ENCODE measurements at places on chromosomes 11 and 22.

GRCh38 chr11:112942966-112943643 lies 18.1 kb upstream of the NCAM1 start:
- DNase-seq: no peak

GRCh38 chr11:66345316-66345649 lies 379 bp upstream of the BRMS1 start:
- no peak for DNase-seq

DNA sequence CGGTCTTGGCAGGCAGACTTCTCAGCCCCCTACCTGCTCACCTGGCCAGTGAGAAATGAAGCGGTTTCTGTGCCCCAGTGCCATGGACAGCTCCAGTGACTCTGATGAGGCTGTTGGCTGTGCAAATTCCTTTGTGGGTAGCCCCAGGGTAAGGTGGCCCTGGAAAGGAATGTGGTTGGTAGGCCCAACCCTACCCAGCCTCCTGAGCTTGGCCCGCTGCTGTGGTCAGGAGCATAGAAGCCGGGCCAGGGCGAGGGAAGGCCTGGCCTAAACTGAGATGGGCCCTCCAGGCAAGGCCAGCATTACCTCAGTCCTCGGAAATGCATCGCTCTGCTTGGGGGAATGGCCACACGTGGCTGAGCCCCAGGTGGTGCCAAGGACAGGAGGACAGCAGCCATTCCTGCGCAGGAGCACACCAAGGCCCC lies 16.9 kb downstream of the DAGLA start:
- no peak for DNase-seq

GRCh38 chr11:10550503-10551289 lies 9.7 kb upstream of the RNF141 start:
- no peak for DNase-seq

DNA sequence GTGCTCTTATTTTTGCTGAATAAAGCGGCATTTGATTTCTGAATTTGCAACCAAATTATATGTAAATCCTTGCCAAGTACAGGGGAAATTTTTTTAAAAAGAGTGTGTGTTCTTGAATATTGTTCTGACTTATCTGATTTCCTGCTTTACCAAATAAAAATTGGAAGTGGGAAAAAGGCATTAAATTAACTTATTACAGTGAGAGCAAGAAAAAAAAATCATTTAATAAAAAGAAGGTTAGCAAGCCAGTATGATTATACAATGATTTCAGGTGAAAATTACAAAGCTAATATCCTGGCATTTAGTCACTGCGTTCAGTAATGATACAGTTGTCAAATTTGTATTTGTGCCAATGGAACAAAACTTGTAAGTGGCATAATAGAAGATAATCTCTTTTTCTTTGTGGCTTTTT lies 82.1 kb upstream of the PPARA start:
- no peak for DNase-seq

DNA sequence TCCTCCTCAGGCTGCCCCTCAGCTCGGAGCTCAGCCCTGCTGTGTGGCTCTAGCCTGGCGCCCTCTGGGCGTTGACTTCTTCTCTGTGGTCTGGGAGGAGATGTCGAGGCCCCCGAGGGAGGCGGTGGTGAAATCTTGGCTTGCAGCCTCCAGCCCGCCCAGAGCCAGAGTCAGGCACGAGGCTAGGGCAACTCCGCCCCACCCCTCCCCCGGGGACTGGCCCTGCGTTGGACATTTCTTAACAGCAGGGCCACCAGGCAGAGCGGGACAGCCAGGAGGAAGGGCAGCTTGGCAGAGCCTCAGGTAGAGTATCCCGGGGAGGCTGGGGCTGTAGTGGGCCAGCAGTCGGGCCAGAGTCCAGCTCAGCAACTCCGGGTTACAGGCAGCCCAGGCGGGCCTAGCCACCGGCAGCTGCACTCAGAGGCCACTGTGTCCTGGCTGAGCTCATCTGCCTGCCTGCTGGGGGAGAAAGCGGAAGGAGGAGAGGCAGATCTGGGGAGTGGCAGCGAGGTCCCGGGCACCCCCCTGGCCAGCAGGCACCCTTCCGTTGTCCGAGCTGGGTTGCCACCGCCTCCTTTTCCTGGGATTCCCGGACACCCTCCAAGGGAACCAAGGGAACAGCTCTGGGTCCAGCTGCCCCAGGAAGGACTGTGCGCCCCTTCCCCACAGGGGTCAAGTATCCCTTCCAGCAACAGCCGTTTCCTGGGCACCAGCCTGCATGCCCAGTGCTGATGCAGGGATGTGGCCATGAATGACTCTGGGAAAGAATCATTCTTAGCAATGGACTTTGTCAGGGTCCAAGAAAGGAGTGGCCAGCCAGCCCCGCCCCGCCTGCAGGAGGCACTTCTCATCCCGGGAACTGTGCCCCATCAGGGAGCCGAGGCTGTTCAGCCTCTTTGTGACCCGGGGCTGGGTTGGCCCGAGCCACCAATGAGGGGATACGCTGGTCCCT lies at the start of gene ALDH3B1:
TSS of gene ALDH3B1 (plus strand) at position 238 of the 952 bp plus-strand sequence. CDS start 4,971 bp downstream, outside the sequence.
- DNase-seq: no peak

DNA sequence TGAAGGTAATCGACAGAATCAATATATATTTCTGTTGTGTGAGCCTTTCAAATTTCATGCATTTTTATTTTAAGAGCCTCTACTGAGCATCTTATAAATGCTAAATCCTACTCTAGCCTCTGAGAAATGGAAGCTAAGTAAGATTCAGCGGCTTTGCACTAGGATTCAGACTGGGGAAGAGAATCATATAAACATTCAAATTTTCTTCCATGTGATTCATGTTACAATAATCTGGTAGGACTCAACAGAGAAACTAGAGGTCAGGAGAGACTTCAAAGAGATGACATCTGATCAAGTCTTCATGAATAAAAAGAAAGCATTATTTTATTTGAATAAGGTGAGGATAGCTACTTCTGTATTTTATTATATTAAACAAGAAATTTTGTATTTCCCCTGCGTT lies 538.9 kb downstream of the DLG2 start:
- no peak for DNase-seq

GRCh38 chr11:130175898-130176297 lies 16.3 kb downstream of the ST14 start:
- DNase-seq: no peak

DNA sequence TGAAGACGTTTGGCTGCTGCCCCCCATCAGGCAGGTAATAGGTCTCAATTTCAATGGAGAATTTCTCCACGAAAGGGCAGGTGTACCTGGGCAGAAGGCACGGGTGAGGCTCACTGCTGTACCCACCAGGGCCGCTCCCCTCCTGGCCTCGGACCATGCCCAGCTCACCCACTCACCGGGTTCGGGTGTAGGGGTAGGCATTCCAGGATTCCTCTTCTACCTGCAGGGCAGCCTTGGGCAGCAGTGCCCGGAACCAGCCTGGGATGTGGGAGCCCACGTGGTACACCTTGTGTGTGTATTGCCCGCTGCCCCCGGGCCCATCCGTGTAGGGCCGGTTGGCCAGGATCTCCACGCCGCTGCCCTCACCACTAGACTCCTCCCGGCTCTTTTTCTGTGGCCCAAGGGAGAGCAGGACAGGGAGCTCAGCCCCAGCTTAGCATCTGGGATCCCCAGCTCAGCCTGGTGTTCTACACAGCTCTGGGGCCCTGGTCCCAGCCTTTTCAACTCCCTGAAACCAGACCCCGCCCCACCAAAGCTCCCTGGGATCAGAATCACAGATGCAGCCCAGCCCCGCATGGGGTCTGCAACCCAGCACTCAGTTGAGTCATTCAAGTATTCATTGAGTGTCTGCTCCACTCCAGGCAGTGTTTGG lies 2.7 kb downstream of the PITPNM1 start:
- no peak for DNase-seq

GRCh38 chr11:86938203-86938899 lies 16.8 kb downstream of the FZD4 start:
- no peak for DNase-seq

DNA sequence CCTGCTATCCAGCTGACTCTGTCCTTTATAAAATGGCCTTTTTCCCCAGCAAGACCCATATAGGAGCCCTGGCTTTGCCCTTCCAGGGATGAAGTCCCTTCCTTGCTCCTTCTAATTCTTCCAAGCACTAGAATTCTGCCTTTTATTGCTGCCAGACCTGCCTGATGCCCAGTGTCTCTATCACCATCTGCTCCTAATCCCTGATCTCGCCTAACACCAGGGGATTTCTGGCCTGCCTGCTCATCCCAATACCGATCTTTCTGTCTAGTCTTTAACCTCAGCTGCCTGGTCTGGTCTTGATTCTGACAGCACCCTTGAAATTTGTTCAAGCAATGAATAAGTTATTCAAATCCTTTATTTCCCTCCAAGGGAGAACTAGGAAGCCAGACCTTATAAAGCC lies 150.2 kb downstream of the SPON1 start:
- no peak for DNase-seq

GRCh38 chr11:11230802-11231562 lies 122.1 kb downstream of the CSNK2A3 start:
- DNase-seq: no peak

- no peak for DNase-seq
These were observed 397.7 kb downstream of the TBC1D22A start for GRCh38 chr22:47160141-47160541.

- DNase-seq: no peak
These were observed 63.2 kb upstream of the SNX19 start for GRCh38 chr11:130979386-130979972.

Measured in activated gamma-delta T cell treated with Interleukin-2 at 50 U/mL for 16 hours (primary cell).